Left forelimb (tissue), 1 donor: ENCODE measurements at places on chromosomes 16 and 17.

GRCh38 chr17:3708366-3708765, 12.4 kb upstream of the P2RX5 start:
- no peak for DNase-seq

GRCh38 chr16:1640261-1640941, 28.2 kb downstream of the CRAMP1 start:
- DNase-seq = no peak

DNA sequence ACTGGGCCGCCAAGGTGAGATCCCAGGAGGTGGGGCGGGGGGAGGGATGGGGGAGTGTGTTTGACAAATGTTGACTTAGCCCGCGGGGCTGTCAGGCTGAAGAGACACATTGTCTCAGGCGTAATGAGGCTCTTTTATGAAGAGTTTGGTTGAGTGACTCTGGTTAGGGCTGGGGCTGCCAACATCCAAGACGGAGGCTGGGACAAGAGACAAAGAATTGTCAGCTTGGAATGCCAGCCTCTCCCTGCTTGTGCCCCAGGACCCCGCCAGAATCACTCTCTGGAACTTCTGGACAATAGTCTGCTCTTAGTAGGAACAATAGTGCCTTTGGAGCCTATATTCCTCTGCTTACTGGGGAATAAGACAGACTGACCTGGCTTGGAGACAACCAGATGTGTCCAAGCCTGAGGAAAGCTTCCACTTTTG, 24.0 kb downstream of the PCTP start:
- no peak for DNase-seq

DNA sequence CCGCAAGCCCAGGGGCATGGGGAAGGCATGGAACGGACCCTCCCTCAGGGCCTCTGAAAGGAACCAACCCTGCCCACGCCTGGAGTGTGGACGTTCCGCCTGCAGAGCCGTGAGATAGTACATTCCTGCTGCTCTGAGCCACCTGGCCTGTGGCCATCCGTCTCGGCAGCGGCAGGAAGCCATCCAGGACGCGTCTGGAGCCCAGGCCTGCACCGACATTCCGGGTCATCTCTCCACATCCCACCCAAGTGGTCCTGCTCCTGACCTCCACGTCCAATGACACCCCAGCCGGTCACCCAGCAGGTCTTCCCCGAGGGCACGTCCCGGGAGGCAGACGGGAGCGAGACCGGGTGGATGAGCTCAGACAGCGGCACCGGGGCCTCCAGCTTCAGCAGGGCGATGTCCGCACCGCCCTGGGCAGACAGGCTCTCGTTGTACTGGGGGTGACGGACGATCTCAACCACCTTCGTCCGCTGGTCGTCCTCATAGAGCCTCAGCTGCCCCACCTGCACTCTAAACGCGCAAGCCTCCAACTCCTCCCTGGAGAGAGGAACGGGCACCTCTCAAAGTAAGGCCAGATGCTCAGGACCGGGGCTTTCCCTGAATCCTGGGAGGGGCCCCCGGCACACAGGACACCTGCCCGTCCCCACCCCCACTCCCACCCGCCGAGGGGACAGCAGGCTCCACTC, 21.3 kb upstream of the UBE2I start:
- DNase-seq = peak; percentile 55

DNA sequence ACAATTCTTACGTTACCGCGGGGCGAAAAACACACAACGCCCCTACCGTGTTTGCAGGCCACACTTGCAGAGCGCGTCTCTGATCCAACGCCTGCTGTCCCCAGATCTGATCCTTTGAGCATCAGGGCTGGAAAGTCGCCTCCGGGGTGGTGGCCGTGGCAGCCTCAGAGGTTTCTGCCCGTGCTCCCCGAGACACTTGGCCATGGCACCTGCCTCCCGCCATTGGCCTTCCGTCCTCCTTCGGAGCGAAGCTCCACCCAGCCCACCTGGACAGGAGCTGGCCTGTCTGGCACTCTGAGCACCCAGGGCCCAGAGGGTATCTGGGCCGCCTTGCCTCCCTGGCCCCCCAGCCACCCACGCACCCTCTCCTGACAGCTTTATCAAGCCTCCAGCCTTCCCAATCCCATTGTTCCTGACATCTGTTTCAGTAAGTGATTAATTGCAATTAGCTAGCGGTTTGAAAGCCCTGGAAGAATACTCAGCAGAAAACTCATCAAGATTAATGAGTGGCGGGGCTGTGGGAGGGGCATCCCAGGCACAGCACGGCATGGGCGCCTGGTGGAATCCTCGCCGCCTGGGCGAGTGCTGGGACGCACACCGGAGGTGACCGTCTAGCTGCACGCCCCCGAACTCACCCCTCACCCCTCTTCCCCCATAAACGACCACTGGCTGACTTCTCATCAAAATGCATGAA, 181.5 kb upstream of the GSE1 start:
- DNase-seq = no peak

DNA sequence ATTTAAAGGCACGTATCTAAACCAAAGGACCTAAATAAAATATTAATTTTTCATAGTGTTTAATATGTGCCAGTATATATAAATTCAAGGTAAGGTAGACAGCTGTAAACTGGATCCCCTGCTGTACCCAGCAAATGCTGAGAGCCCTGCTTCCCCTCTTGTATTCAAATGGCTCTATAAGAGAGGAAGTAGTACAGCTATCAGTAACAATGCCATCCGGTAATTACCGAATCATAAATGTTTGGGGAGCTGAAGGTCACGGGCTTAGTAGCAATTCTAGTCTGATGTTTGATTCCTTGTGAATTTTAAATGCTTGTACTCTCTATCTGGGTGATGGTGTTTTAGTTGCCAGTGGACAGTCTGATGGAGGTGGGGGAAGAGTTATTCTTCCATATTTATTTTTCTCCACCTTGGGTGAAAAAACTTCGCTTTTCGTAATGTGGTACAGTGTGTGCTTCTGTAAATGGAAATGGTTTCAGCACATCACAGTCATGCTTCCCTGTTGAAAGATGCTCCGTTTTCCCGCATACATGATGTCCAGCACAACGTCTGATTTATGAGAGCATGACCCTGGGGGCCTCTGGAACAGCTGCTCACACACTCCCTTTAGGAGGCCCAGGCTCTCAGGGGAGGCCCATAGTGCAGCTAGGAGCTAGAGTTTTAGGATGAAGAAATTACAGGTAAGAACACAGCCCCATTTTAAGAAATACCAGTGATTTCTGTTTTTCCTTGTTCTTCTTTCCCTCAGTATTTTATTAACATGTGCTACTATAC, 423.9 kb downstream of the WWOX start:
- DNase-seq = no peak

GRCh38 chr17:50681263-50682200, 26.2 kb downstream of the ANKRD40 start:
- DNase-seq = no peak

DNA sequence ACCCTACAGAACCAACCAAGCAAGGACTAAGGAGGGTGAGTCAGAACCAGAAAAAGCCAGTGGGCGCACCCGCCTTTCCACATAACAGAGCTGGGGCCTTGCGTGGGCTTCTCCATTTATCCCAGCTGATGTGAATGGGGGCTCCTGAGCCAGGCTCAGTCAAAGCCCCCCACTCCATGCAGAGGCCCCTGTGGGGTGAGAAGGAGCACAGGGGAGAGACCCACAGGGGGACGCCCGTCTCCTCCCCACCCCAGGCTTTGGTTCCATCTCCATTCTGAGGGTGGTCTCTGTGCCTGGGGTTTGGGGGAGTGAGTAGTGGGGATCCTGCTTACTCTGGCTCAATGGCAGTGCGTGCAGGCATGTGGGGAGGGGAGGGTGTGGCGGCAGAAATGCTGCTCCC, 210.1 kb upstream of the TNRC6C start:
- peak; percentile 54 for DNase-seq

DNA sequence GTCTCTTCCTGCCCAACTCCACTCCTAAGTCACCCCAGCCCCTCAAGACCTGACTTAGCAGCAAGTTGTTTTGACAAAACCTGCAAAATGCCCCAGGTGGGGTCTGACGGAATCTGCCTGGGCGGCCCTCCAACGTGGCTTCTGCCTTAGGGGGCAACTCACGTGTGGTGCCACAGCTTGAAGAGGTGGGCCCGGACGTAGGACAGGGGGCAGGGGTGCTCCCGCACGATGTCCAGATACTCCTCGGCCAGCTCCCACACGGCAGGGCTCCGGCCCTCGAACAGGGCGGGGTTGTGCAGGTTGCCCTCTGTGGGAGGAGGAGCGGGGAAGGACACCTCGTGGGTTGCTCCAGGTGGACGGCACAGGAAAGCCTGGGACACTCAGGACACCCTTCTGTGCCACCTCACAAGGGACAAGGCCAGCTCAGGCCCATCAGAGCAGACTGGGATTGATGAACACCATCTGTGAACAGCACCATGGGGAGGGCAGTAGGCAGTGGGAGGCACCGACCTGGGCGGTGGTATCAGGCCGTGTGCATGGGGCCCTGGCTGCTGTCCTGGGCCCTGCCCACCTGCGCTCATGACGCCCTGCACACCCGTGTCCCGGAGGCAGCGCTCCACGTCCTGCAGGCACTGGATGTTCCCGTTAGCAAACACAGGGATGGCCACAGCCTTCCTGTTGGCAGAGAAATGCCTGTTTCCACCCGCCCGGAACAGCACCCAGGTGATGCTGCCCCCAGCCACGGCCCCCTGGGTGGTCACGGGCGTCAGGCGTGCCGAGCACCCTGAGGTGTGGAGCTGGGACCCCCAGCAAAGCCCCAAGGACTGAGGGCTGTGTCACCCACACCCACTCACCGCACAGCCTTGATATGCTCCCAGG, 4.3 kb downstream of the DUS1L start:
- no peak for DNase-seq

DNA sequence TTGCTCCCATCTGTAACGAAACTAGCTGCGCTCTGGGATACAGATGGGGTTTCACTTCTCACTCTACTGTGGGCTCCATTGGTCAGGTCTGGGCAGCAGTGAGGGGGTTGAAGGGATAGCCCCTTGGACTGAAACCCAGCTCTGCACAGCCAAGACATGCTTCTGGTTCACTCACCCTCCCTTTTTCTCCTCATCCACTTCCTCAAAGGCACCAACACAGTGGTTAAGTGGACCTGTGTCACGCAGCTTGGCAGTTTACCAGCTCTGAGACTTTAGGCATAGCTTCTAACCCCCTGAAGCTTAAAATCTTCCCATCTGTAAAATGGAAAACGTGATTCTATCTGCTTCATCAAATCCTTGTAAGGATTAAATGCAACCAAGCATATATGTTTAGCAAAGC, 11.5 kb upstream of the KRT38 start:
- no peak for DNase-seq

DNA sequence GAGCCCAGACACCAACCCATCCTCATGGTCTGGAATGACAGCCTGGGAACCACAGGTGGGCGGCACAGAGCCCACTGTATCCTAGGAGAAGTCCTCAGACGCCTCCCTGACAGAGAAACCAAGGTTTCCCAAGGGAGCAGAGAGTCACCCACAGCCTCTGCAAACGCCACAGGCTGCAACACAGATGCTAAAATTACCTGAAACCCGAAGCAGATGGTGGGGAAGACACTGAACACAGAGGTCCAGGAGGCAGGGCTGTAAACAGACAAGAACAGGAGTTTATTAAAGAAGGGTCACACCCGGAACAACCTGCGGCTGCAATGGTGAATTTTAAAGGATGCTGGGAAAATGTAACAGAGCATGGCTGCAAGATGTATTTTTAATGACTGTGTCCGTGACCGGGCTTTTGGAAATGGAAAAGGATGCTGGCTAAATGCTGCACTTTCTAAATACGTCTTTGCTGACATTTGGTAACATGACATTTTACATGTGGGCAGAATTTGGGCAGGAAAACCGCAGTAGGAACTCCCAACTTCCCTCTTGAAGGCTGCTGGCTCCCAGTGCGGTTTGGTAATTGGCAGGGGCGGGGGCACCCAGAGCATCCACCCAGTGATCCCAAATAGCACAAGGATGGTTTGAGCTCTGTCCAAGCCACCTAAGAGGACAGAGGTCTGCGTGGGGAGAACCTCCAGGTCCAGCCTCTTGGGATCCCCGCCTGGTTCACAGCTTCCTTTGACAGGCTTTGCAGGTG, 13.1 kb downstream of the SLC38A8 start:
- DNase-seq = no peak

DNA sequence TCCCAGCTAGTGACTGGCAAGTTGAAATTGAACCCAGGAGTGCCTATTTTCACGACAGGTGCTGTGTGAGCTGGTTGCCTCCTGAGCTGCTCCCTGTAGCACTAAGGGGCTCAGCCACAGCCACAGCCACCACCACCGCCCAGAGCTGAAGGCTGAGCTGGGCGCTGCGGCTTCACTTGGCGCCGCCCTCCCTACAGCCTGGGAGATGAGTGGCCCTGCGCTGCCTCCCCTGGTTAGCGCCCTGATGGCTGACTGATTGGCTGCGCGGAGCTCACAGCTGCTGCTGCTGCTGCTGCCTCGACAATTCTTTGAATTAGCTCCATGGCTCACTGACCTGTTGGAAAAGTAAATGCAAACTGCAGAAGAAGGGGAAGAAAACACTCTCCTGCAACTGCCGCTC, 91.8 kb upstream of the TMEM132E start:
- no peak for DNase-seq

DNA sequence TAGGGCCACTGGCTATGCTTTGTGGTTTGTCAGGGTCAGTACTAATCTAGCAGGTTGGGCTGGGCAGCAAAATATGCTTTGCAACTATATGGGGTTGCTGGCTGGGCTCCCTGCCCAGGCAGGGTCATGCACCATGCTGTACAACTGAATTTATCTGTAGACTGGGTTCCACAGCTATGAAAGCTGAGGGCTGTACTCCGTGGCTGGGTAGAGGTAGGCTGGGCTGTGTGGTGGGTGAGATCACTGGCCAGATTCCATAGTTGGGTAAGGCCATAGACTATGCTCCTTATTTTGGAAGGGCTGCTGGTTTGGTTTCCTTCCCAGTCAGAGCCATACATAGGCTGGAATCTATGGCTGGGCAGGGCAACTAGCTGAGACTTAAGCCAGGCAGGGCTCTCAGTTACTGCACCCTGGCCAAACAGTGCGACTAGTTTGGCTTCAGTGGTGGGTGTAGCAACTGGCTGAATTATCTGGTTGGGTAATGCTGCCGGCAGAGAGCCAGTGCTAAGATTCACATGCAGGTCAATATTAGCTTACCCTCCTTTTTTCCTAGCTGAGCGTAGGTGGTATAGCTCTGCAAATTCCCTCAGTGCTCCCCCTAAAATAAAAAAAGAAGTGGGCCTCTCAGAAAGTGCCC, 769.1 kb upstream of the CDH8 start:
- DNase-seq = no peak

GRCh38 chr17:36864827-36865430, 72.3 kb upstream of the LHX1 start:
- DNase-seq = no peak

GRCh38 chr16:72786606-72787005, 261.3 kb downstream of the ZFHX3 start:
- no peak for DNase-seq

DNA sequence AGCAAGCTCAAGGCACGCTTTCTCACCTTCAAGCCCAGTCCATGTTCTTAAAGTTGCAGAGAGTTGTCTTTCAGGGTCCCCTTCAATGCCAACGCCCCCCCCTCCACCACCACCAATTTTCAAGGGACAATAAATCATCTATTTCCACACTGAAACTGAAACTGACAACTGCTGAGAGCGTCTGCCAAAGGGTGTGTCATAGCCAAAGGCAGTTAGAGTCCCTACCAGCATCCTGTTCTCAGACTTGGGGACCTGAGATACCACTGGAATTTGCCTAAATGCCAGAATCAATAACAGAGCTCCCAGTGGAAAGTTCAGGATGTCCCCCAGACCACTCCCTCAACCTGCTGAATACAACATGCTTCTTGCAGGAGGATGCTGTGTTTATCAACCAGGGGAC, 133.2 kb upstream of the SOX9 start:
- DNase-seq = no peak
